NCI-H2227 treated with DMSO at 0.1 percent for 48 hours (cell line): ENCODE measurements at places on chromosomes 6 and 20.

DNA sequence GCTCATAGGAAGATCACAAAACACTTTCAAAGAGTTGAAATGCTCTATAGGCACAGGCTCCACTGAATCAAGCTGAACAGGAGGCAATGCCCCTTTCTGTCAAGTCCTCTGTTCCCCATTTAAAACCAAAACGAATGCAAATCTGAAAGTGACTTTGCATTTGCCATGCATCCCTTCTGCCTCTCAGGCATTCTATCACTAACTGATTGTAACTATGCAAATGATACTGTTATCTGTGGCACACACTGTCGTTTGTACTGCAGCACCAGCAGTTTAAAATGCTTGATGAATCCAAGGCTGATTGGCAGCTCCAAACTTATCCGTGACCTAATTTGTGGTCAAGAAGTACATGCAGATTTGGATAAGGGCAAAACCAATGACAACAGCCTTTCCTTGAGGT is 1067.5 kb upstream of the MAP3K7 start:
- DNase-seq, result no peak

GRCh38 chr6:88708197-88708744 is 255.1 kb downstream of the RNGTT start:
- no peak for DNase-seq

- peak; percentile 75 for DNase-seq
Measured at GRCh38 chr20:14375416-14375985, 38.1 kb upstream of the FLRT3 start.

DNA sequence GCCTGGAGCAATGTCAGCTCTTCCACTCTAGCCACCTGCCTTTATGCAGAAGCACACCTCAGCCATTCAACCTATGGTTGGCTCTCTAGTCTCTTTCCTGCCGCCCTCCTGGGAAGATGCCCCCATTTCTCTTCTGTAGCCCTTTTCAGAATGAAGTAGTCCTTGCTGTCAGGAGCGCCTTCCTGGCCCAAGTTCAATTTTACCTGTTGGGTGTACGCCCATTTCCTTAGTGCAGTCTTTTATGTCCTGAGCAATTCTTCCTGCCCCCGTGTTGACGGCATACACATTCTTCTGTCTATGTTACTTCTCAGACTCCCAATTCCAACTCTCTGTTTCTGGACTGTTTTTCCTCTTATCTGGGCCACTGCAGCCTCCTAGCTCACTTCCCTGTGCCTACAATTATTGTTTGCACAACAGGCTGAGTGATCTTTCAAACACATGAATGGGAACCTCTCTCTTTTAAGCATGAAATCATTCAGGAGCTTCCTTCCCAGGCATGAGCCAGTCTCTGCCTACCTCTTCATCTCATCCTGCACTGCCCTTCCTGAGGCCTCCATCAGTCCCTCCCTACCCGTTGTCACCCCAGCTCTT is 389.2 kb downstream of the CD83 start:
- no peak for DNase-seq

GRCh38 chr20:32823737-32824588 is 4.2 kb downstream of the MAPRE1 start:
- no peak for DNase-seq

GRCh38 chr20:21397341-21398108 is at the start of gene NKX2-4:
Gene NKX2-4, minus strand, starts transcription at chr20:21397526. Its CDS starts 127 bp downstream, at chr20:21397399.
- DNase-seq, result no peak

- DNase-seq, result no peak
Measured at GRCh38 chr6:1837826-1838225, 228.1 kb downstream of the FOXC1 start.

GRCh38 chr20:35953387-35954199 is 709 bp downstream of the SCAND1 start:
- DNase-seq, result peak; percentile 44

- no peak for DNase-seq
Measured at GRCh38 chr6:144876689-144877088, 591.6 kb downstream of the UTRN start.

DNA sequence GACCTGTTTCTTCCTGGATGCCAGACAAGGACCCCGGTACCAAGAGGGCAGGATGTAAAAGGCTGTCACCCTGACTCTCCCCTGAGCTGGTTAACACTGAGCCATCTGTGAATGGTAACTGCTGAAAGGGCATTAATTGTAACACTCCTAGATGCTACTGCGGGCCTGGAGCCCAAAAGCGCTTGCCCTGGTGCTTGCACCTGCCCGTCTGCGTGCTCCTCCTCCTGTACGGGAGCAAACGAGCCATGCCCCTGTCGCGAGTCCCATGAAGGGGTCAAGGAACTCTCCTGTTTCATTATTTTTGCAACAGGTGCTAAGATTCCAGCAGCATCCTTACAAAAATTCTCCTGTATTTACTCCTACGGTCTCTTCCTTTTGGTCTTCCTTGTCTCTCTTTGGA is 140.0 kb upstream of the LAMA2 start:
- no peak for DNase-seq

DNA sequence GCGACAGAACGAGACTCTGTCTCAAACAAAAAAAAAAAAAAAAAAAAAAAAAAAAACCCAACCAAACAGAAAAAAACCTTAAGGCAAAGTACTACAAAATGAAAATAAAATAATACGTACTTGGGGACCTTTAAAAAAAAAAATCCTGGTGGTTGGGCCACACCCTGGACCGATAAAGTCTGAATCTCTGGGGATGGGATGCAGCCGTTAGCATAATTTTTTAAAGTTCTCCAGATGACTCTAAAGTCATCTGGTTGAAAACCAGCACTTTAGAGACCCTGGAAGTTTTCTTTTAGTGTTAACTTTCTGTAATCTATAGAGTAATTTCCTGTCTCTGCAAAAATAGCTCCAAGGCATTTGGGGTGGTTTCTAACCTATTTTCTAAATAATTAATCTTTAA is 142.9 kb upstream of the SALL4 start:
- no peak for DNase-seq

DNA sequence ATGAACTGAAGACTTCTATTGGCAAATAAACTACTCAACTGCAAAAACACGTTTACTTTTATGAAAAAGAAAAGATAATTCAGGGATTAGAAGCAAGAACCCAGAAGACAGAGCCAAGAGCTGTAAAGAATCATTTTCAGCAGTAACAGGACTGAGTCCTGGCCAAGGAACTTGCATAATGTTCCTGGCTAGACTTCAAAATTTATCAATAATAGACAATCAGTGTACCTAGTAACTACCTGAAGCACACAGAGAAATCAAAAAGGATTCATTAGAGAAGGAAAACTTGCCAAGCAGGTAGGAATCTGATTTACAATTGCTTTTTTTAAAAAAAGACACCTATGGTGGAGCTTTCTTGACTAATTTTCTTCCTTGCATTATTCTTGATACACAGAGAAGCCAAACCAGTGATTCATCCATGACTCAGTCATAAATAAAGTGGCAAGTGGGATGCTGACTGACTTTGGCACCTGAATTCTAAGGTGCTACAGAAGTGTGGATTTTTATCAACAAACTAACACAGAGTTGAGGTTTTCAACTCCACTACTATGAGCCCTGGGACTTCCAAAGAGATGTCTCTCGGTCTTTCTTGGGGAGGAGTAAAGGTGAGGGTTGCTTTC is 281.3 kb downstream of the BMP7 start:
- DNase-seq, result no peak

DNA sequence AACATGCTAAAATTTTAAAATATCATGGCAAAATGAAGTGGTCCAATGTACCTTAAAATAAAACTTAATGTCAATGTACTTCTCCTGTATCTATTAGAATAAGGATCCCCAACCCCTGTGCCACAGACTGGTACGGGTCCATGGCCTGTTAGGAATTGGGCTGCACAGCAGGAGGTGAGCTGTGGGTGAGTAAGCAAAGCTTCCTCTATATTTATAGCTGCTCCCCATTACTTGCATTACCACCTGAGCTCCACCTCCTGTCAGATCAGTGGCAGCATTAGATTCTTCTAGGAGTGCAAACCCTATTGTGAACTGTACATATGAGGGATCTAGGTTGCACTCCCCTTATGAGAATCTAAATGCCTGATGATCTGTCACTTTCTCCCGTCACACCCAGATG is 86.0 kb downstream of the SLC16A10 start:
- no peak for DNase-seq

- DNase-seq, result no peak
Measured at GRCh38 chr20:50799176-50799889, 4.5 kb downstream of the BCAS4 start.

GRCh38 chr6:41604006-41604405 is 34.3 kb upstream of the MDFI start:
- no peak for DNase-seq

DNA sequence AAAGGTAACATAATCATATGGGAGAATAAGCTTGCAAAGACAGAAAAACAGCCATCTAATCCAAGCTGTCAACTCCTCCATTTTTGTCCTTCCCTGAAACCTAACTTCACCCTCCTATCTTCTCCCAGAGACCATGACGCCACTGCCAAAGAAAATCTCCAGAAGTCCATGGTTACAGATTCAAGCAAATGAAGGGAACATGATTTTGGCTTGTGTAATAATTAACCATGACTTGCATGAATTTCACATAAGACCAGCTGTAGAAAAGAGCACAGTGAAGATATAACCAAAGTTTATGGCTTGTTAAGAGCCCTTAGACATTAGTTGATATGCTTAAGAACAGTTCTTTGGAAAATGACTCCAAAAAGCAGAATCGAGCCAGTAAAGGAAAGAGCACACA is 342.1 kb upstream of the NRSN1 start:
- DNase-seq, result no peak

DNA sequence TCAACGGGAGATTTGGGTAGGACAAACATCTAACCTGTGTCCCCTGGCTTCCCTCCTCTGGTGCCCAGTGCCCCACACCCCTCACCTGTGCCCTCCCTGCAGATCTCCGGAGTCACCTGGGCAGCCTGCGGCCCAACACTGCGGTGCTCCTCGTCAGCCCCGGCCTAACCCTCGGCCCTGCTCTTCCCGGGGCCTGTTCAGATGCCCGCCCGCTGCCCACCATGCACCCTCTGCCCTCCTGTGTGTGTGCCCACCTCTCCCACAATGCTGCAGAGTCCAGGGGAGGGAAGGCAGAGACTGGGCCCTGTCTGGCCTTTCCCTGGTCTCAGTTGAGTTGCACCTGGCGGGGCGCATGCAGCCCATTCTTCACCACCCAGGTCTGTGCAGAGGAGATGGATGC is 349.3 kb downstream of the CDH4 start:
- no peak for DNase-seq

DNA sequence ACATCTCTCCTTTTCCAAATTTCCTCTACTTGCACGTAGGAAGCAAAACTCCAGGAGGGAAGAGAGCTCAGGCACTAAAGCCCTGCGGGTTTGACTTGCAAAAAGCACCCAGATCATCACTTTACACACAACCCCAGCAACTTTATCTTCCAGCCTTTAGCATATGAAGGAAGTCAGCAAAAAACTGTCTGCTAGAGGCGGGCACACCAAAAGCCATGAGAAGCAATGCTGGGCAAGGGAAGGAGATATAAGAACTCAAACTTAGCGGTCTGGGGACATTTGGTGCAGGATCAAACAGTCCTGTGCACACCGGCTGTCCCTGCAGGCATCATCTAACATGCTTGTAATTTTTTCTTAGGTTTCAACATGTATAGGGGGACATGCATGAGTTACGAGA is 113.3 kb downstream of the JPH2 start:
- DNase-seq, result no peak

DNA sequence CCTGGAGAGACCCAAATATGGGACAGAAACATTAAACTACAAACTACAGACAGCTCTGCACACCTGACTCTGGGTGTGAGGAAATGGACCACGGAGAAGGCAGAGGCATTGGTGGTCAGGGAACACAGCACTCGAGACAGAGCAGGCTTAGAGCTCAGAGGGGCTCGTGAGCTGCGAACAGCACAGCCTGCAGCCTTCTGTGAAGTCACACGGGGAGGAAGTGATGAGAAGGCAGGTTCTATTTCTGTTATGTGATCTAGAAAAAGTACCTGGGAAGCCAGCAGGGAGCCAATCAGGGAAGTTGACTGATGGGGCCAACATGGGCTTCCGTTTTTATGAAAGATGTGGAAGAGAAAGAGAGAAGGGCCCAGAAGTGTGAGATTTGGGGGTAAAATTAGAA is 88.9 kb upstream of the SNAP25 start:
- no peak for DNase-seq

DNA sequence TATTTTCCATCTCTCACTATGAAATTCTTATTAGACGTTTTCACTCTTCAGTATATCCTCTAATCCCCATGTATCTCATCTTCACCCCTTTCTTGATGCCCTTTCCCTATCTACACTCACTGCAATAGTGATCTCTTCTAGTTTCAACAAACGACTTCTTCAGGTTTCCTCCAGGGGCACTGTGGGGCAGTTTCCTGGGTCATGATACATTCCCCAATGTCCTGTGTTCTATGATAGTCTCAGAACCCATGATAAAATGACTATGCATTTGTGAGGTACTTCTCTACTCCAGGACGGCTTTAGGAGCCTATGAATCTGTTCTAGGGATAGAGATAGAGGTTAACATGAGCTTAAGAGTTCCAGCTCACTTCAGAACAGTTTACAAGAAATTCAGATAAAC is 183.3 kb downstream of the FOXC1 start:
- no peak for DNase-seq

DNA sequence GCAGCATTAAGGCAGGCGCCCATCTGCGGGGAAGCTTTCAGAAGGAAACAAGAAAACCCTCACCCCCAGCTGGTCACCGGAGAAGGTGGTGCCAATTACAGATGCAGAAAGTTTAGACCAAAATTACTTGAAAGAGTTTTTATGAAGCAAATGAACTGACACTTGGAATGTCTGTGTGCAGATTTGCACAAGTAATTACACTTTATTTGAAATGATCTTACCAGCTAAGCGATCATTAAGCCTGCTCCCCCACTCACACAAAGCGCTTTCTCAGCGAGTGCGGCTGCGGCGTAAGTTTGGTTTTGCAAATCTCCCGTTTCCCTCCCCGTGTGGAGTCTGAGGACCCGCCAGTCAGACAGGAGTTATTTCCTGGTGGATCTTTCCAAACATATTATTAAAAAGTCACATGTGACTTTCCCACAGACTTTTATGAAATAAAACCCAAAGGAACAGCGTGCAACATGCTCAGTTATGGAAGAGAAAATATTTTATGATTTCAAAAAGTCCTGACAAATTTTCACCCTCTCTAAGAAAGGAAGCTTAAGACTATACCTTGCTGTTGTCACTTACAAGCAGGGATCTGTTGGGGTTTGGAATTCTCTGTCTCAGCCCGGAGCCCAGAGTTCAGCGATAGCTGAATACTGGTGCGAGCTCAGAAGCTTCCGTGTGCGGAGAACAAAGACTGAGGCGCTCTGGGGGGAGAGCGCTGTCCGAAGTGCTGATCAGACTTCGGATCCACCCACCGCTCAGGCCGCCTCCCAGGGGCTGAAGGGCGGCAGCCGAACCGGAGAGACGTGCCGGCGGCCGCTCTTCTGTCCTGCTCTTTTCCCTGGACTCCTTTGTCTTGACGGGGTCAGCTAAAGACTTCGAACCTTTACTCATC is 2.7 kb upstream of the MYT1 start:
- DNase-seq, result peak; percentile 69

DNA sequence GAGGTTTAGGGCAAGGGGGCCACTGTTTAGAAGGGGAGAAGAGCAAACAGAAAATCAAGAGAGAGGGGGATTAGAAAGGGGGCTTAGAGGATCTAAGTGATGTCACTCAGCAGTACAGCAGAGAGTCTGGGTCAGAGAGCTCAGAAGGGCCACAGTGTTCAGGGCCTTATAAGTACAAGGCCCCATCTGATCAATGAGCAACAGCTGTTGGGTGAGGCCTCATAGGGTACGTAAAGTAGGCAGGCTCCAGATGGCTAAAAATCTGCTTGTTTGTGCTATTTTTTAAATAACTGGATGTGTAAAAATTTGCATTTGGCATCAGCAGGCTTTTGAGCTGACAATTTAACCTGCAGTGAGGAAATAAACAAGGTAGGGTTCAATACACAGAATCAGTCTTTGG is 149.8 kb downstream of the SH3BGRL2 start:
- no peak for DNase-seq
